ENCODE measurements at places on chromosomes 4 and X. TPM values are rescaled to one million over a fixed set of nuclear protein-coding genes. Genes with fewer than 3 reads are reported as not detected.

The UGT2B15 gene
- not detected for total RNA-seq

The SLC25A6 gene
- 298 TPM for total RNA-seq

The CCKAR gene
- not detected for total RNA-seq

The FOXP3 gene
- total RNA-seq: not detected

The DIPK2B gene
- not detected for total RNA-seq

The PLS3 gene
- total RNA-seq: 155 TPM

The STEEP1 gene
- total RNA-seq: 20.2 TPM

The COQ2 gene
- 34.7 TPM for total RNA-seq

The TMEM47 gene
- total RNA-seq: 20.2 TPM

The MAOB gene
- 0.89 TPM for total RNA-seq

The ETDA gene
- total RNA-seq: not detected

The ASB12 gene
- not detected for total RNA-seq

The CDKL2 gene
- 0.86 TPM for total RNA-seq

The FAM9B gene
- total RNA-seq: not detected

The PCDH11X gene
- total RNA-seq: not detected

The CHIC1 gene
- 4.4 TPM for total RNA-seq

The NDNF gene
- total RNA-seq: not detected

The CFAP47 gene
- not detected for total RNA-seq

The GPRASP1 gene
- total RNA-seq: 1.2 TPM

The GYPA gene
- total RNA-seq: not detected

The STATH gene
- total RNA-seq: not detected

The USP17L18 gene
- not detected for total RNA-seq

The SNCA gene
- total RNA-seq: 69.8 TPM

The PLP1 gene
- 1.8 TPM for total RNA-seq

The TBC1D8B gene
- total RNA-seq: 8.6 TPM

The SAGE1 gene
- not detected for total RNA-seq

The NWD2 gene
- not detected for total RNA-seq

The SHOX gene
- total RNA-seq: not detected

The SERTM2 gene
- total RNA-seq: 1.2 TPM

The GLRB gene
- total RNA-seq: 9.7 TPM

The TCEAL5 gene
- total RNA-seq: not detected

The ADH4 gene
- total RNA-seq: not detected

The TMSB15B gene
- 8.5 TPM for total RNA-seq

The PABPC1L2A gene
- not detected for total RNA-seq

The FAM184B gene
- not detected for total RNA-seq

The GLRA2 gene
- not detected for total RNA-seq

The SPIN2A gene
- not detected for total RNA-seq

The LRP2BP gene
- not detected for total RNA-seq

The TMPRSS11B gene
- total RNA-seq: not detected

The ITIH6 gene
- not detected for total RNA-seq

The PRSS48 gene
- total RNA-seq: not detected

All from myometrial cell (primary cell).